Naive thymus-derived CD4-positive, alpha-beta T cell (primary cell): ENCODE measurements at places on chromosomes 2 and 18. TPM values are rescaled to one million over a fixed set of nuclear protein-coding genes. Genes with fewer than 3 reads are reported as not detected.

TUBB8B gene
- total RNA-seq, result not detected

DNER gene
- total RNA-seq, result not detected

GPR17 gene
- total RNA-seq, result not detected

DLGAP1 gene
- total RNA-seq, result 0.32 TPM

KCNF1 gene
- total RNA-seq, result not detected

ST8SIA3 gene
- not detected for total RNA-seq

ACMSD gene
- total RNA-seq, result not detected

VRK2 gene
- total RNA-seq, result 14.1 TPM

AKAIN1 gene
- not detected for total RNA-seq

CHRND gene
- total RNA-seq, result not detected in 2 replicates

TBR1 gene
- total RNA-seq, result not detected

AQP12B gene
- not detected for total RNA-seq

GRCh38 chr2:7867867-7868266 lies 814.0 kb upstream of the ID2 start:
- DNase-seq, result no peak

- no peak for DNase-seq
Observed at GRCh38 chr2:159073256-159073655, 104.8 kb downstream of the TANC1 start.

DNA sequence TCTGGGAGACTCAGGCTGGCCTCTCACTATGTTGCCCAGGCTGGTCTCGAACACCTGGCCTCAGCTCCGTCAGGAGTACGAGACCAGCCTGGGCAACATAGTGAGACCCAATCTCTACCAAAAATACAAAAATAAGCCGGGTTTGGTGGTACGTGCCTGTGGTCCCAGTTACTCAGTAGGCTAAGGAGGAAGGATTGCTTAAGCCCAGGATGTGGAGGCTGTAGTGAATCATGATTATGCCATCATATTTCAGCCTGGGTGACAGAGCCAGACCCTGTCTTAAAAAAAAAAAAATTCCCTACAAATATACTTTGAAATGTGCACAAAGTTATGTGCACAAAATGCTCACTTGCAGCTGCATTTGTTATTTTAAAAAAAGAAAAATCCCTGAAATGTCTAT lies 26.3 kb upstream of the AGAP1 start:
- DNase-seq, result no peak

DNA sequence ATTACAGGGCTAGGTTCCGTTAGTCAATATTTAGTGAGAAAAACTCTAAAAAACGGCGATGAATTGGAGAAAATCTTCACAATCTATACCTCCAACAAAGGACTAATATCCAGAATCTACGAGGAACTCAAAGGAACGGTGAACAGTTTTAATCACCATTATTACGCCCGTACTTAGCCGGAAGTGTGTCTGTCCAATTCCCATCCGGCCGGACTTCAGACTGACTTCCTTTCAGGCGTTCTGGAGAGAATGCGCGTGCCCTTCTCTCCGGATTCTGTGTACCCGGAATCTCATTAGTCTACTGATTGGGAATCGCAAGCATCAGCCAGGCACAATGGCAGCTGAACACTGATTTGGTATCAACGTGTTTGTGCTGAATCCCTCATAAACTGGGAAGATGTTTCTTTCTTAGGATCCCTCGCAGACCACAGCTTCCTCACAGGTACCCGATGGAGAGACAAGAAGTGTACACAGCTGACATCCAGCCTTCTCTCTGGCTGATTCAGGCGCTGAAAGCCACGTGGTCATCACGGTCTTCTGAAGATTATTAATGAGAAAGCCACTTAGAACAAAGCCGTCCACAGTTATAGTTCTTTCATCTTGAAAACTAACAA lies 239.9 kb downstream of the ZNF516 start:
- no peak for DNase-seq

DNA sequence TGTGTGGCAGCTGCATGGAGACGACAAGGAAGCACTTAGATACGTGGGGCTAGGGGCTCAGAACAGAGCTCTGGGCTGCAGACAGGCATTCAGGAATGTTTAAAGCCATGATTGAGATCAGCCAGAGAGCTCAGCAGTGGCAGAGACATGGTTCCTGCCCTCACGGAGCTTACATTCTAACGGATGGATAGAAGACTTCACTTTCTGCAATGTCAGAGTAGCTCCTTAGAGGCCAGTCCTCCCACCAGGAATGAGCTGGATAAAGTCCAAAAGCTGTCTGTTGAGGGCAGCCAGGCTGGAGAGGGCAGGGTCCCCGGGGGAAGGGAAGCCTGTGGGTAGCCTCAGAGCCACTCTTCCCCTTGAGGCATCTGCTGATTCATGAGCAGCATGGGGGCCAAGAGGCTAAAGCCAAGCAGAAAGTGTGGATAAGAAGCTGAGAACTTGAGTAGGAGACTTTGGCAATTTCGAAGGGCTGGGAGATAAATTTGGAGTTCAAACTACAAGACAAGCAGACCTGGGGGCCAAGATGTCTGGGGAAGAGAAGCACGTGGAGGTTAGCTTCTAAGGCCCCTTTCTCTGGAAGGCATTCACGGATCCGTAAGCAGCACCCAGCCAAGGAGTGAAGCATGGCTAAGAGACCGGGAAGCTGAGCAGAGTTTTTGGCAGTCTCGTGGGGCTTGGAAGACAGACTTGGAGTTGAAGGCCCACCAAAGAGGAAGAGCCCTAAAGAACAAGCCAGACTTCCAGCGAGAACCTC lies 9.7 kb upstream of the CIB4 start:
- no peak for DNase-seq
